T-cell (primary cell): ENCODE measurements at places on chromosomes 13 and 19. TPM values are rescaled to one million over a fixed set of nuclear protein-coding genes. Genes with fewer than 3 reads are reported as not detected.

Gene C19orf33
- not detected for total RNA-seq

DNA sequence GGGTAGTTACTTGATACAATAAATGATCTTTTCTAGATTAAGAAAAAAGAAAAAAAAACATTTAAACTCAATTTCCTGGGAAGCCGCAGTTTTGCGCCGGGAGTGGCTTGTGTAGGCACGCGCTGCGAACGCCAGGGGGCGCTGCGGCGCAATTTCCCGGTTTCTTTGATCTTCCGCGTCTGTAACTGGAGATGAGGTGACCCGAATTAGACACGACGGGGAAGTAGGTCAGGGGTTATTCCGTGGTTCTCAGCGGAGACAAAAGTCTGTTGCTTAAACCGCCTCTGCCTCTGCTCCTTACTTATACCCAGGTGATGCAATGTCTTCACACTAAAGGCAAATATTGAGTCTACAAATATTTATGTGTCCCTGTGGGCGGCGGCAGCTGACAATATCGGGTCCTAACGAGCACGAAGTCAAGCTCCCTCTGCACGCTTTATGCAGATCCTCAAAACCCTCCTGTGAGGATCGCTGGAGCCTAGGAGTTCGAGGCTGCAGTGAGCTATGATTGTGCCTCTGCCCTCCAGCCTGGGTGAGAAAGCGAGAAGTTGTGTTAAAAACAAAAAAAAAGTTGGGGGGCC, 15.2 kb downstream of the STXBP2 start:
- peak overlapping the region; percentile 67 for H3K27ac ChIP-seq
- DNase-seq, result peak; percentile 83
- H3K4me1 ChIP-seq, result no peaks in the 10 kb centered on the region
- peak overlapping the region; percentile 49 for H3K4me3 ChIP-seq

GRCh38 chr13:92512852-92513251, 713.8 kb upstream of the GPC6 start:
- H3K27ac ChIP-seq, result no peak overlapping the region
- H3K36me3 ChIP-seq, result no peaks in the 10 kb centered on the region
- no peak for DNase-seq
- no peak overlapping the region for H3K4me3 ChIP-seq

GRCh38 chr13:91323349-91323748, 24.1 kb upstream of the MIR17HG start:
- DNase-seq, result no peak
- H3K4me1 ChIP-seq, result peaks cover 5% of the 10 kb centered on the region
- no peak overlapping the region for H3K27ac ChIP-seq
- no peaks in the 10 kb centered on the region for H3K36me3 ChIP-seq
- no peaks in the 10 kb centered on the region for H3K27me3 ChIP-seq

DNA sequence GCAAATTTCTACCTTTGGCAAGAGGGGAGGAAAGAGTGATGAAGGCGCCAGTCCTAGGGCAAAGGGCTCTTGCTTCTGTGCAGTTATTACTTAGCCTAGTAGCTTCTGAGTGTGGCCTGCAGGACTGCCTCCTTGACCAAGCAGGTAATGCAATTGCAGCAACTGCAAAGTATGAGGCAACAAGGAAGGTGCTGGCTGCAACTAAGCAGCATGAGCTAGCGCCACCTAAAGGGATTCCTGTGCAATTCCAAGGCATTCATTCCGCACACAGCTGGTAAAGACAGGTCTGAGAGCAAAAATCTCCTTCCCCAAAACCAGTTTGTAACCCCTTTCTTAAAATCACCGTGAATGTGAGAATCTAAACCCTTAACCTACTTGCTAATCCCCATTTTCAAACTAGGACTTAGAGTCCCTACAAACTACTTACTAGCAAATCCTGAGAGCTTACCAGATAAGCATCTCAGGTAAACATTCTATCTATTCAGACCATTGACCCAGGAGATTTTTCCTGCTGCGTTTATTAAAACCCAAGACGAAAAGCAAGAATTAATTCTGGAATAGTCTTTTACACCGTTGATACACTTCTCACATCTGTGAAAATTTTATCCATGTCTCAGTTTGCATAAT, 62.9 kb downstream of the DCT start:
- no peak for DNase-seq
- no peaks in the 10 kb centered on the region for H3K36me3 ChIP-seq
- no peak overlapping the region for H3K4me3 ChIP-seq
- H3K27me3 ChIP-seq, result no peaks in the 10 kb centered on the region

- no peaks in the 10 kb centered on the region for H3K36me3 ChIP-seq
- H3K27ac ChIP-seq, result no peak overlapping the region
- H3K4me1 ChIP-seq, result no peaks in the 10 kb centered on the region
- no peak overlapping the region for H3K4me3 ChIP-seq
Measured at GRCh38 chr13:27644302-27644701, 22.6 kb downstream of the POLR1D start.

GRCh38 chr13:49220036-49220855, at the start of gene MLNR:
Gene MLNR, plus strand, starts transcription at chr13:49220338. Its CDS starts 0 bp downstream, at chr13:49220338.
- peak; percentile 7 for DNase-seq
- peaks cover 56% of the 10 kb centered on the region for H3K27me3 ChIP-seq
- H3K4me1 ChIP-seq, result no peaks in the 10 kb centered on the region
- no peaks in the 10 kb centered on the region for H3K36me3 ChIP-seq
- peak within 1 kb of the TSS; percentile 31 for H3K4me3 ChIP-seq

DNA sequence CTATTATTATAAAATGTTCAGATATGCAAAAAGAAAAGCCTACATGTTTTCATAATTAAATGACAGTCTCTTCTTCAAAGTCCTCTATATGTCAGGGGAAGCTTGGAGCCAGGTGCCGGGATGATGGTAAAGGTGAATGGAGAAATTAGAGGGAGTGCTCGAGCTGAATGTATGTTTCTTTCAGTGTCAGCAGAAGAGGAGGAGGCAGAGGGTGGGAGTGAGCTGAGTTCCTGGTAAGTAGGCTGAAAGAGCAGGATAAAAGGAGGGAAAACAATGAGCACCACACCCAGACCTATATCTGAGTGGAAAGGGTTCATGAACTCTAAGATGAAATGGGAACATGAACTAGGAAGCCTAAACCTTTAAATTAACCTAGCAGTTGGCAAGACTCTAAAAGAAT, 307.6 kb upstream of the NBEA start:
- DNase-seq, result no peak
- no peaks in the 10 kb centered on the region for H3K27me3 ChIP-seq
- no peak overlapping the region for H3K27ac ChIP-seq
- H3K4me3 ChIP-seq, result no peak overlapping the region
- H3K4me1 ChIP-seq, result no peaks in the 10 kb centered on the region
- no peaks in the 10 kb centered on the region for H3K36me3 ChIP-seq

DNA sequence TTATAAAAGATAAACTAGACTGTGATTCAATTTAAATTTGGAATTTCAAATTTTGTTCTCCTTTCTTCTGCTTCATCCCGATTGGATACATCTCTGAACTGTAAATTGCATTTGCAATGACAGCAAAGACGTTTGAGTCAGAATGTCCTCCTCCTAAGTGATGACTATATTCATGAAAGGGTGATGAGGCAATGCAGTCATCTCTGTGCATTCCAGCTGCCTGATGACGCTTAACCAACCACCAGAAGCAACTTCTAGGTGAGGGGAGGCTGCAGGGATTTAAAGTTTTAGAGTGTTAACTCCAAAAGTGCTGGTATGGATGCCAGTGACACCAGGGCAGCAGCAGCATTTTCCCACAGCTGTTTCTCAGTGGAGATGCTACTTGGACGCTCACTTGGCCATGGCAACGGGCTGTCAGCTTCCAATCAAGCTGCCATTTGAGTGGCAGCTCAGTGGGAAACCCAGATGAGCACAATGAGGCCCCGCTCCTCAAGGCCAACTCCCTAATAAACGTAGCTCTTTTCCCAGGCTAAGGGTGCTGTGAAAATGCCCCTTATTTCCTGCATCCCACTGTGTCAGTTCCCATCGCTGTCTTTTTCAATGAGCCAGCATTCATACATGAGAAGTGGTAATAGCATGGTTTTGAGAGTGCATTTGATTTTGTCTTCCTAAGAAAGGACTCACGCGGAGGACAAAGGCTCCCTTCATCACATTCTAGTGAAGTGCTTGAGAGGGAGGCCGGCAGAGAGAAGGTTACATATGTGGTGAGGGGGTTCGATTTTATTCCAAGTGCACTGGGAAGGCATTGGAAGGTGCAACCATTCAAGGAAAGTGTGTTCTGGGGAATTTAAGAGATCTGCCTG, 45.2 kb upstream of the AMER2 start:
- no peak overlapping the region for H3K4me3 ChIP-seq
- no peak overlapping the region for H3K27ac ChIP-seq

DNA sequence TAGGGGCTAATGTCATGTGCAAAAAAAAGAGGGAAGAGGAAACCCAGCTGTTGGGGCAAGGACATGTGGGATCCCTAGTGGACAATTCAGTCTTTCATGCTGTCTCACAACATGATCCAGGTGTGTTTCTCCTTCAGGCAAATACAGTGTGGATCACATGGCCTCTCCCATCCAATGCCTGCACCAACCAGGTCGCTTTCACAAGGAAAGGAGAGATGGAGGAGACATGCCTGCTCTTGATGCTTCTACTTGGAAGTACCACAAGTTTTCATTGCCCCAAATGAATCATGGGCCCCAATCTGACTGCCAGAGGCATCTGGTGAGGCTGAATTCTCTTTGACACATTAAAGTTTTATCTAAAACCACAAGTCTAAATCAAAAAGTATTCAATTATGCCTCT, 82.1 kb downstream of the DLEU7 start:
- no peak overlapping the region for H3K4me3 ChIP-seq
- DNase-seq, result no peak
- no peaks in the 10 kb centered on the region for H3K27me3 ChIP-seq
- no peak overlapping the region for H3K27ac ChIP-seq

DNA sequence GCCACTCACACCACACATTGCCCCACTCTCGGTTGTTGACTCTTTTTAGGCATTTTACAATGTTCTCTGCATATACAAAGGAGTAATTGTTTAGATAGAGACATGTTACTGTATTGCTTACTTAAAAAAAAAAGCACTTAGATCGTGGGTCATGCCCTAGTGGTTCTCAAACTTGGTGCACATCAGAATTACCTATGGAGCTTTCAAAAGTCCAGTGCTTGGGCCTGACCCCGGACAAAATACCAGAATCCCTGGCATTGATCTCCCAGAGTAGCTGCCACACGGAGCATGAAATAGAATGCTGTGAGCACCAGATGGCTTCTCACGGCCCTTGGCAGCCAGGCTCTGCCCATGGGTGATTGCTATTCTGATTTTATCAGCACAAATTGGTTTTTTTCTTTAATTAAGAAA, 20.0 kb downstream of the ACP7 start:
- DNase-seq, result no peak
- no peak overlapping the region for H3K27ac ChIP-seq
- H3K4me3 ChIP-seq, result no peak overlapping the region
- no peaks in the 10 kb centered on the region for H3K27me3 ChIP-seq
- H3K36me3 ChIP-seq, result no peaks in the 10 kb centered on the region

GRCh38 chr19:43636121-43636683, 3.4 kb downstream of the CADM4 start:
- H3K4me3 ChIP-seq, result no peak overlapping the region
- no peak overlapping the region for H3K27ac ChIP-seq
- H3K36me3 ChIP-seq, result no peaks in the 10 kb centered on the region

Gene PINLYP
- 1.6 TPM for total RNA-seq

DNA sequence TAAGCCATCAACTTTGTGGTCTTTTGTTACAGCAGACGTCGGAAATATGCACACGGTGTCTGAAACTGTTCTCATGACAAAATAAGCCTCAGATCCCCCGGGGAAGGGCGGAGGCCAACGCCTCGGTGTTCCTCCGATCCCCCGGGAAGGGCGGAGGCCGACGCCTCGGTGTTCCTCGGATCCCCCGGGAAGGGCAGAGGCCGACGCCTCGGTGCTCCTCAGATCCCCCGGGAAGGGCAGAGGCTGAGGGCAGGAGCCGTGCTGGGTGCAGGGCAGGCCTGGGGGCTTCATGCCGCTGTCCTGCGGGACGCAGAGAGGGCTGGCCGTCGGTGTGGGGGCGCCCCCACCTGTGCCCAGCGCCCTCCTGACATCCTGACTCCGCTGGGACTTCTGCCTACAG, 4.7 kb downstream of the FGF22 start:
- H3K27ac ChIP-seq, result no peak overlapping the region
- DNase-seq, result no peak
- H3K27me3 ChIP-seq, result no peaks in the 10 kb centered on the region
- peaks cover 35% of the 10 kb centered on the region for H3K36me3 ChIP-seq
- peaks cover 8% of the 10 kb centered on the region for H3K4me1 ChIP-seq

Gene PRSS57
- 2.5 TPM for total RNA-seq

Gene LHFPL6
- not detected for total RNA-seq

- H3K4me1 ChIP-seq, result no peaks in the 10 kb centered on the region
- no peak overlapping the region for H3K27ac ChIP-seq
- no peaks in the 10 kb centered on the region for H3K36me3 ChIP-seq
- no peak overlapping the region for H3K4me3 ChIP-seq
Measured at GRCh38 chr13:75690607-75691006, 54.5 kb downstream of the LMO7 start.

Gene FXYD7
- 15.6 TPM for total RNA-seq

Gene MYPOP
- total RNA-seq, result 7.3 TPM

Gene FGF14
- total RNA-seq, result not detected

Gene GRIN2D
- total RNA-seq, result 0.16 TPM

Gene ZNF440
- total RNA-seq, result 6.3 TPM

DNA sequence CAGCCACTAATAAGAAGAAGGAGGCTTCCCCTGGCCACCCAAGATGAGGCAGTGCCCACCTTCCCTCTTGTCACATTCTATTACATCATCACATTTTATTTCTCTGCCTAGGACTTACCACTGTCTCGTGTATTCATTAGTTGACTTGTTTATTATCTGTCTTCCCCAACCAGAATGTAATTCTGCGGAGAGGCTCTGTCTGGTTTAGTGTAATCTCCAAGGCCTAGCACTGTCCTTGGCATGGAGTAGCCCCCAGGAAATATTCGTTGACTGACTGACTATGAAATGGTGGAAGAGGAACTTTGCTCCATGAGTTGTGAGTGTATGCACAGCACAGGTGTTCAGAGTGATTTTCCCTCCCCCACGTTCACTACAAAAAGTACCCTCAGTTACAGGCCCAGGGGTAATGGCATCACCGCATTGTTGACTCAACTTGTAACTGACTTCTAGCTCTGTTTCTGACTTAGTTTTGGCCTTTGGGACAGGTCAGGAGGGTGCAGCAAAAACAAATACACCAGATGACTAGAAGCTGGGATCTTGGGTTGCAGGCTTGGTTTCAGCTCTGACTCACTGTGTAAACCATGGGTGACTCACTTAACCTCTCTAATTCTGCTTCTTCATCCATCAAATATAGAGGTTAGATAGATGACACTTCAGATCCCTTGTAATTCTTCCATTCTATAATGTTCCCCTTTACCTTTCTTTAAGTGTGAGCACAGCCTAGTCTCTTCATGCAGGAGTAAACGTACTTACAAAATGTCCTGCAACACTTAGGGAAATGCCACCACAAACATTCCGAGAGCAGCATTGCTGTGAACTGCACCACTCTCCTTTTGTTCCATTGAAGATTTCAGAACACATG, 229.7 kb downstream of the KCNRG start:
- no peak overlapping the region for H3K4me3 ChIP-seq
- H3K27ac ChIP-seq, result no peak overlapping the region
- no peaks in the 10 kb centered on the region for H3K4me1 ChIP-seq
- no peak for DNase-seq

Gene GJB2
- 0.15 TPM for total RNA-seq

DNA sequence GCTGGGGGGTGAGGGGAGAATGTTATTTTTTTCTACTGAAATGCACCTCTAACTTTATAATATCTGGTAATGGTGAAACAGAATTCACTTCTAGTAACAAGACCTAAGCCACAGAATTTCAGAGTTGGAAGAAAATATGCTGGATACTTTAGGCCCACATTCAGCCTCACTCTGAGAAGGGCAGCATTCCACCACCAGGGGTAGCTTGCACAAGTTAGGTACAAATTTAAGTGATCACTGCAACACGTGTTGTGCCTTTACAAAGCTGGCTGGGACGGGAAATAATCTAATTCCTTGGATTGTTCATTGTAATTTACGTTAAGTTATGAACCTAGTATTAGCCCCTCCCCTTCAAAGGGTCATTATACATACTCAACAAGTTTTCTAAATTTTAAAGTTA, 192.3 kb downstream of the RGCC start:
- H3K27me3 ChIP-seq, result no peaks in the 10 kb centered on the region
- no peak overlapping the region for H3K4me3 ChIP-seq
- no peak for DNase-seq
- H3K4me1 ChIP-seq, result no peaks in the 10 kb centered on the region
